WTC11 (cell line): ENCODE measurements at places on chromosomes 7 and 10.

- no peak for DNase-seq
Measured at GRCh38 chr7:129677796-129678195, 66.3 kb downstream of the NRF1 start.

DNA sequence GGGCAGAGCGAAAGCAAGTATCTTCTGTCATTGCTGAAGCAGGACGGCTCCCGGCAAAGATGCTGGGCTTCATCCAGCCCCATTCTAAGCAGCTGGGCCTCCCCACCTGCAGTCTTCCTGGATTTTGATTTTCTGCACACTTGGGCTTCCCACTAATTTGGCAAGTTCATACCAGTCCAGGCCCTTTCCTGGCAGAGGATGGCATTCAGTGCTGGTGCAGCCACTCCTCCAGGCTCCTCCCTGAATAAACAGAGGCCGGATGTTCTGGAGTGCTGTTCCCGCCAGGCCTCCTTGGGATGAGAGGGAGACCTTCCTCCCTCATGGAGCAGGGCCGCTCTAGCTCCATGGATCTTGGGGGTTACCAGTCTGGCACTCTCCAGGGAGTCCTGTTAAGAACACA lies 3.4 kb downstream of the BAG3 start:
- no peak for DNase-seq

- no peak for DNase-seq
Measured at GRCh38 chr7:154795437-154795836, 207.5 kb downstream of the PAXIP1 start.

GRCh38 chr7:95324431-95324830 lies at the start of gene PON1:
Gene PON1, minus strand, starts transcription at chr7:95324532. Its CDS starts 57 bp downstream, at chr7:95324475.
- peak; percentile 40 for DNase-seq

- no peak for DNase-seq
Measured at GRCh38 chr7:116194115-116194514, 16.2 kb upstream of the TES start.
